T-helper 17 cell (primary cell): ENCODE measurements at places on chromosomes 7 and 10.

GRCh38 chr7:116522247-116522646, 2.6 kb upstream of the CAV1 start:
- no peak for DNase-seq

GRCh38 chr7:69359003-69359700, 239.1 kb upstream of the AUTS2 start:
- DNase-seq: no peak

GRCh38 chr7:5396542-5396941, 27.1 kb downstream of the TNRC18 start:
- DNase-seq: peak; percentile 50

- no peak for DNase-seq
Measured at GRCh38 chr10:126392068-126392467, 3.8 kb upstream of the ADAM12 start.

GRCh38 chr10:31599626-31600504, 280.8 kb downstream of the ZEB1 start:
- DNase-seq: no peak

- DNase-seq: no peak
Measured at GRCh38 chr7:42099066-42099465, 137.9 kb downstream of the GLI3 start.

DNA sequence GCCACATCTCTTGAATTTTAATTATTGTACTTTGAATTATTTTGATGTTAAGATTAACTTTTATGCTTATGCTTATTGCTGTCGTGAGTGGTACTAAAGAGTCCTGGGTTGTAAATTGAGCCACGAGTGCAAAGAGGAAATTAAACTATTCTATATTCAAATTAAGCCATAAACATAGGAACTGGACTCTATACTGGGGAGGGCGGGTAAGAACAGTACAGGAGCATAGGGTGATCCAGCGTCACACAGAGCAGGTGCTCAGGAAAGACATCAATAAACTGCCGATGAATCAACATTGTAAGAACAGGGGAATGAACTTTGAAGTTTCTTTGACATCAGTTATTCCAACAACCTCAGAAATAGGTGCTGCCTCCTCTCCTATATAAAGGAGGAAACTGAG, 219.6 kb downstream of the CACNB2 start:
- no peak for DNase-seq

DNA sequence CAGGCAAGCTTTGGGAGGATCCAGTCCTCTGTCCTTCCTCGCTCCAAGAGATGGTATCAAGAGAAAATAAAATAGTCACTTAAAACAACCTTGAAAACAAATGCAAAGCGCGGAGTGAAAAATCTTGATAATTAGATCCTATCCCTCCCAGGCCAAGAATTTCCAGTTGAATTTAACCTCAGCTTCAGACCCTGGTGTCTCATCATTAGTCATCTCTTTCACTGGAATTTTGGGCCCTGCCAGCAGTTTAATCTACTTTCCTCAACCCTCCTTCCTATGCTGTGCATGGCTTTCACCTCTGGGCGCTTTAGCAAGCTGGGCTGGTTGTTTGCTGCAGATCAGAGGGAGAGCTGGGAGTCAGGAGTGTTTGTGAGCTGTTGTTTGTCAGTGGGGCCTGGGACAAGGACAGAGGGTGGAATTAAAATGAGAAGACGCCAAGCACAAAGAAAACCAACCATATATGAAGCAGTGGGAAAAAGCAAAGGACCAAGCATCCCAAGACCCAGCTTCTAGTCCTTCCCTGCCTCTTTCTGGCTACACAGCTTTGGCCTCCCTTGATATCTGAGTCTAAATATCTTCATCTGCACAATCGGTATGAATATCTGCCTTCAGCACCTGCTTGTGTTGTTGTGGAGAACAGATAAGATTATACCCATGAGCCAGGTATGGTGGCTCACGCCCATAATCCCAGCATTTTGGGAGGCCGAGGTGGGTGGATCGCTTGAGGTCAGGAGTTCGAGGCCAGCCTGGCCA, 13.5 kb downstream of the MYOF start:
- no peak for DNase-seq

- no peak for DNase-seq
Measured at GRCh38 chr10:119222537-119222936, 15.2 kb downstream of the GRK5 start.

- DNase-seq: peak; percentile 32
Measured at GRCh38 chr7:23490357-23491135, 20.3 kb upstream of the IGF2BP3 start.

- DNase-seq: no peak
Measured at GRCh38 chr7:4965295-4966022, 6.5 kb upstream of the MMD2 start.

- no peak for DNase-seq
Measured at GRCh38 chr10:17019696-17020095, 109.9 kb downstream of the CUBN start.

DNA sequence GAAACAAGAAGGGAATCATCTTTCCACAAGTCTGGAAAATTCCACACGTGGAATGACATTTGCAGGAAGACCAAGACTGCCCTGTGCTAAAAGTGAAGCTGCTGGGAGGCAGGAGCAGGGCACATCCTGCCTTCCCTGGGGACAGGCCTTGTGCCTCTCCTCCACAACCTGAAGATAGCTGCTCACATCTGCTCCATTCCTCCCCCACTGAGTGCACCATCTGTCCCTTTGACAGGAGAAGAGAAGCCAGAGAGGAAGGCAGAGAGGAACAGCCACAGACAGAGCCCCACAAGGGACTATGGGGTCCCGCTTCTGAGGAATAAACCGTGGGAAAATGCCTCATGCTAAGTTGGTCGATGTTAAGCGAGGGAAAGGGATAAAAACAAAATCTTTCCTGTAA, 15.9 kb upstream of the FAM171A1 start:
- DNase-seq: no peak

DNA sequence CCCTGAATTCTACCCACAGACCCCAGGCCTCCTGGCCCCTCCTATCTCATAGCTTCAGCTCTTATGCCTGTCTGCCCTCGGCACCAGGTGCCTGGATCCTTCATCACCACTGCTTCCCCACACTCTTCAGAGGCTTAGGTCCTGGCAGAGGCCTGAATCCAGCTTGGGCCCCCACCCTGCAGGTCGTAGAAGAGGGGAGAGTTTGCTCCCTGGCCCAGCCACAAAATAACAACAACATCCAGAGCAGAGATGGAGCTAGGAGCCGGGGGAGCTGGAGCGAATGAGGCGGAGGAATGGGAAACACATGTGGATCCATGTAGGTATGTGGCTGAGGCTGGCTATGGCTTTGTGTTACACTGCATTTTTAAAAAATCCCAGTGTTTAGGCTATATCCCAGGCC, 7.8 kb upstream of the OPN4 start:
- DNase-seq: no peak

DNA sequence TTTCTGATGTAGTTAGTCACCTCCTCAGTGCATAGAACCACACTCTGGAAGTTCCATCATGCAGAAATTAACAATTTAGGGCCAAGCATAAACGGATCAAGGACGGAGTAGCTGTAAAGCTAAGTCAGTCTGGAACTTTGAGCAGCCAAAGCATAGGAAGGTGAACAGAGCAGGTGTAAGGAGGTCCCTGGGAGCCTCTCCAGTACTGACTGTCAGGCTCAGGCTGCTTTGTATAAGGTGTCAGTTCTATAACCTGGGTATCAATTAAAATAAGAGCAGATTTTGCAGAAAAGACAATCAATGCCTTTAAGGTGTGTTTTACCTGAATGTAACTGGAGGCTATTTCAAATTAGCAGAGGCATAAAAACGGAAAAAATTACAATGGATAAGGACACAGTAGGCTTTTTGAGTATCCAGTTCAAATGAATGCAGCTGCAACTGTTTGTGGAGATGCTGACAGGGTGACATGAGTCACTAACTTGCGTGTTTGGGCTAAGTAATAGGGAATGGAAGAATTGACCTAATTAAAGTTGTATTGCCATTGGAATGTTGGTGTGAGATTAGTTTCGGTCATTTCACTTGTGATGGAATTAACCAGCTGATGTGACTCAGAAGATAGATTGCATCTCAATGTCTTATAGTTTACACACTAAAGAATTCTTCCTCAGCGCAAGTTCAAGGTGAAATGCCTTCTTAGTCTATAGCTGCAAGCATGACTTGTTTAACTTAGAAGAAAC, 417.9 kb upstream of the CNTNAP2 start:
- no peak for DNase-seq

- no peak for DNase-seq
Measured at GRCh38 chr10:88883448-88883809, 3.4 kb downstream of the STAMBPL1 start.

DNA sequence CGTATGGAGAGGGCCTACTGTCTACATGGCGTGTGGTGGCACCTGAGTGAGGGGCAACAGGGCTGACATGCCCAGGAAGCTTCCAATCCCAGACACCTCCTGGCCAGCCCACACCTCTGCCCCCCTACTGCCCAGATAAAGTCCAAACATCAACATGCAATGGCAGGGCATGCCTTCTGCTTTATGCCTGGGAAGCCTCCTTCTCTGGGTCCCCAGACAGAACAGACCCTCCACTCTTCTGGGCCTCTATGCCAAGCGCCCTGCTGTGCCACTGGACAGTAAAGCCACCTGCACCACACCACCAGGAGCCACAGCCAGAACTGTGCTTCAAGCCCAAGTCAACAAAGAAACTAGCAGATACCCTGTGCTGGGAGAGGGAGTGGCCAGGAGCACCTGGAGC, 12.5 kb downstream of the TMEM72 start:
- no peak for DNase-seq

GRCh38 chr10:79487296-79488194, 24.8 kb upstream of the EIF5AL1 start:
- DNase-seq: no peak

- no peak for DNase-seq
Measured at GRCh38 chr7:6092953-6093354, 61.8 kb downstream of the ANKRD61 start.

GRCh38 chr7:39683216-39683845, 60.0 kb downstream of the RALA start:
- no peak for DNase-seq

DNA sequence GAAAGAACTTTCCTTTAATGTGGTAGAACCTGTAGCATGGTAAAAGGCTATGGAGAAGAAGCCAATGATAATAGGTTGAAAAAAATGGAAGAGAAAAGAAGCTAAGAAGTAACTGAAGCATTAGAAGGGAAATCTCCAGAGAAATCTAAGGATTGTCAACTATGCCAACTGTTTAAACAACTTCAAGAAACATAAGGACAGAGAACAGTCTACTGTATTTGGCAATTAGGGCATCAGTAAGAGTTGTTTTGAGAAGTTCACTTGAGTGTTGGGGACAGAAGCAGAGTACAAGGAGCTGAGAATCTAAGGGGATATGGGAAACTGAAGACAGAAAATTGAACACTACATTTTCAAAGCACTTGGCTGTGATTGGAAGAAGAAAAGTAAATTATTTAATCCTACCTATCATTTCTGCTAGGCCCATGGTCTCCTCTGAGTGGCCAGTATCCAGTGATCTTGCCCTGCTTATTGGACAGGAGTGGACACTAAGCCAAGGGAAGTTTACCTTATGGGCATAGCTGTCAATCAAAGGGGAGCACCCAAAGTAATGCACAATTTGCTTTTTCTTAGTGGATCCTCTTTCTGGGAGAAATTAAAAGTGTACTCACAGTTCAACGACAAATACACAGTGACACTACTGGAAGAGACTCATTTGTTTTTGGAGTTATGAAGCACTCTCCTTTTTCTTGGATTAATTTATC, 56.4 kb upstream of the CCDC71L start:
- no peak for DNase-seq

DNA sequence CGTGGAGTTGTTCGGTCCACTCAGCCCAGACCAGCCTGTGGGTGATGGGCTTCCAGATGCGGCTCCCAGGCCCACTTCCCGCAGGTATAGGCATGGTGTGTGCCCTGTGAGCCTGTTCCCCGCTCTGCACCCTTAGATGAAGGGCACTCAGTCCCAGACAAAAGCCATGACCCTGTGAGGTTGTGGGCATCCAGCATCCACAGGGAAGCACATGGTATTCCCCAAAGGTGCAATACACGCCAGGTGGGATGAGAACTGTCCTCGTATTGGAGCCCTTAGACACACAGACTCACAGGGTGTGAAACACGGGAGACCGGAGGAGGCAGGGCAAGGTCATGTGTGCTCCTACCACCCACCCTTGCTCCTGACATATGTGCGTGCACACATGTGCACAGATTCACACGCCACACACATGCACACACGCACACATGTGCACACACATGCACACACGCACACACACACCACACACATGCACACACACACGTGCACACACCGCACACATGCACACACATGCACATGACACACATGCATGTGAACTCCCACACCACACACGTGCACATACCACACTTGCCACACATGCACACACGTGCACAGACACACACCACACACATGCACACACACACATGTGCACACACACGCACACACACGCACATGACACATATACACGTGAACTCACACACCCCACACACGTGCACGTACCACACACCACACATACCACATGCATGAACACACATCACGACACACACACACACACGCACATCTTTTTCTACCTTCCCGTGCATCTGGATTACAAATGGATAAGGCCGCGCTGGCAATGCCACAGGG, 319.4 kb downstream of the WDR37 start:
- no peak for DNase-seq

- no peak for DNase-seq
Measured at GRCh38 chr10:47165711-47166404, 134.1 kb upstream of the GDF10 start.

GRCh38 chr7:34096777-34097176, 191.4 kb downstream of the BMPER start:
- no peak for DNase-seq

DNA sequence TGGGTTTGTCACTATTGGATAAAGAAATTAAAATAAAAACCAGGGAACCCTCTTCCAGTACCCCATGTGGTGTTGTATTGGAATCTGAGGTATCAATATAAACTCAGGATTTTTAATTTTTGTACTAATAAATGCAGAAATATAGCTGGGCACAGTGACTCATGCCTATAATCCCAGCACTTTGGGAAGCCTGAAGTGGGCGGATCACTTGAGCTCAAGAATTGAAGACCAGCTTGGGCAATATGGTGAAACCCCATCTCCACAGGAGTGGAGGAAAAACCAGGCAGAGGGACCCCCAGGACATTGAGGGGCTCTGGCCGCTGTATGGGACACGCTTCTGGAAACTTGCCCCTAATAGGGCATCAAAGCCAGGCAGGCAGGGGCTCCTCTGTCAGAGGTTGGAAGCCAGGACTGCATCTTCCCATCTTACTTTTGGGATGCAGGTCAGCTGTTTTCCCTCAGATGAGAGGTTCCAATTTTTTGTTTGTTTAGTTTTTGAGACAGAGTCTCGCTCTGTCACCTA, 11.1 kb downstream of the ADIRF start:
- no peak for DNase-seq

- no peak for DNase-seq
Measured at GRCh38 chr10:60427148-60427547, 37.5 kb upstream of the ANK3 start.

- DNase-seq: no peak
Measured at GRCh38 chr7:26454180-26454579, 162.5 kb downstream of the SNX10 start.
